ENCODE measurements at places on chromosomes 7 and 10. TPM values are rescaled to one million over a fixed set of nuclear protein-coding genes. Genes with fewer than 3 reads are reported as not detected.

Gene ACTL6B
- polyA plus RNA-seq, result 7.7 TPM

- no peak for DNase-seq
Measured at GRCh38 chr7:50507898-50508470, 57.2 kb downstream of the DDC start.

DNA sequence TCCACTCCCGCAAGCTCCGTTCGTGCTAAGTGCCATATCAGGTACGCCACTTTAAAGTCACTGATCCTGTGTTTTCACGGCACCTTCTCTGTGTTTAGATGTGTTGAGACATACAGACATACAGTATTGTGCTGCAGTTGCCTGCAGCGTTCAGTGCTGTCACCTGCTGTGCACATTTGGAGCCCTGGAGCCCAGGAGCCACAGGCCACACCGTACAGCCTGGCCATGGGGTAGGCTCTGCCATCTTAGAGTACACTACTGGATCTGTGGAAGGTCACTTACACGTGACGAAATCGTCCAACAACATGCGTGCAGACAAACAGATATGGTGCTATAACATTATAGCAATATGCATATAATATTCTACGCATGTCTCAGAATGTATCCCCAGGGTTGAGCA is 111.3 kb downstream of the ELFN1 start:
- DNase-seq, result no peak

DNA sequence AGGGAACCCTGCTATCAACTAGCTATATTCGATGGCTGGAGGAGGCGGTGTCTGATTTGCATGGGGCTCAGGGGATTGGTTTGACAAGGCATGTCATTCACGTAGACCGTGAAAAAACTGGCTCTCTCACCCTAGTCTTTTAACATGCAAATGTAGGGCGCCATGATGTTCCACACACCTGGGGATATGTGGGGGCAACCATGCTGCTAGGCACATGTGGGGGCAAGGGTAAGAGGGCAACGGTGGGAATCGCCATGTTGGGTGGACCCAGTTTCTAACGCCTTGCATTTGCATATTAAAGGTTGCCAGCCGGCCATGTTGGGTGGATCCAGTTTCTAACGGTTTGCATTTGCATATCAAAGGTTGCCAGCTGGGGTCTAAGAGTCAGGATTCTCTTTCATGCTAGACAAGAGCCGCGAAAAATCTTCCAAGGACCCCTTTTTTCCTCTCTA is 419.2 kb upstream of the NFE2L3 start:
- DNase-seq, result no peak

- no peak for DNase-seq
Measured at GRCh38 chr7:124072603-124073309, 39.9 kb upstream of the TMEM229A start.

- no peak for DNase-seq
Measured at GRCh38 chr7:35313575-35313974, 59.7 kb upstream of the TBX20 start.

Gene CDHR3
- polyA plus RNA-seq, result 1.6 TPM

- DNase-seq, result no peak
Measured at GRCh38 chr10:123515661-123516060, 150.5 kb upstream of the GPR26 start.

DNA sequence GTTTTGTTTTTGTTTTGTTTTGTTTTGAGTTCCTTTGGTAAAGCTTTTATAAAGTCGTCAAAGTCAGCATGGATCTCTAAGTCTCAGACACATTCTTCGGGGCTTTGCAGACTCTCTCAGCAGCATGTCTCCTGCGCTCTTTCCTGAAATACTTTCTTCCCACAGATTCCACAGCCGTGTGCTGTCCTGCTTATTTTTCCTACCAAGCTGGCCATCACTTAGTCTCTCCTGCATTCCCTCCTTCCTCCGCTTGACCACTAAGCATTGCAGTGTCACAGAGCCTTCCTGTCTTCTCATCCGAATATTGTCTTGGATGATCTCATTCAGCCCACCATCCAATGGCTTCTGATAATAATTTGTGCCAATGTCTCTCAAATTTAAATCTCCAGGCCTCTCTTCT is 434.3 kb upstream of the C7orf33 start:
- DNase-seq, result no peak

- no peak for DNase-seq
Measured at GRCh38 chr10:48623009-48623408, 18.1 kb upstream of the ARHGAP22 start.

Gene GPRIN2
- polyA plus RNA-seq, result 12.3 TPM

Measured in pancreas (tissue), 10 donors.